ENCODE measurements at places on chromosomes 11 and 22.

- DNase-seq: no peak
Measured at GRCh38 chr11:120660024-120660565, 148.5 kb downstream of the GRIK4 start.

- DNase-seq: no peak
Measured at GRCh38 chr22:31083377-31083768, 2.3 kb downstream of the SMTN start.

DNA sequence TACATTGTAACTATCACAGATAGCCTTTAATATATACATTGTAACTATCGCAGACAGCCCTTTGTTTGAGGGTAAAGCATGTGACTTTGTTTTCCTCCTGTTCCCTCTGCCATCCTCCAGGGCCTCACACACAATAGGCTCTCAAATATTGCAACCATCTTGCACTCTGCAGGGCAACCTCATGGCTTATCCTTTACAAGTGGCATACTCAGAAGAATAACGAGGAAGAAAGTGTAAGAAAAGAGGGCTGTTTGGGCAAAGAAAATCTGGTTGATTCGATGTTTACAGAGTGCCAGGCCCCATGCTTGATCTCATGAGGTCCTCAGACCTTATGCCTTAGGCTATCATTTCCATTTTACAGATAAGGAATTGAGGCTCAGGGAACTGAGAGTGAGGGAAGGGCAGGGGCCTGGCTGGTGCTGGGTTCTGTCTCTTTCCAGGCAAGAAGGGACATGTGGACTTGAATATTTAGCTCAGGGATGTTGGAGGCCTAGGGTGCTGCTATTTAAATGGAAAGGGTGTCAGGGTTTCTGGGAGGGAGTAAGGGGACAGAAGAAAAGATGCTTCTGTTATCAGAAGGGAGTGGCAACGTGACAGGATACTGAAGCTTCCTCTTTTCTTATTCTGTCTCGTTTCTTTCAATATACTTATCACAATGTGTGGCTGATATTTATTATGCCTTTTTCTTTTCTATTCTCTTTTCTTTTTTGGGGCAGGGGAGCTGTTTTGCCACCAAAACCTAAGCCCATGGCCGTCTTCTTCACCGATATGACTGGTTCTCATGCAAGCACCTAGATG, 1.1 kb upstream of the SAMM50 start:
- DNase-seq: no peak

- no peak for DNase-seq
Measured at GRCh38 chr11:71139516-71140205, 112.7 kb downstream of the SHANK2 start.

GRCh38 chr11:91158891-91159537, 936.2 kb upstream of the CHORDC1 start:
- no peak for DNase-seq

- no peak for DNase-seq
Measured at GRCh38 chr11:25927411-25927953, 404.4 kb upstream of the ANO3 start.

- no peak for DNase-seq
Measured at GRCh38 chr11:127709960-127710359, 709.4 kb upstream of the KIRREL3 start.

DNA sequence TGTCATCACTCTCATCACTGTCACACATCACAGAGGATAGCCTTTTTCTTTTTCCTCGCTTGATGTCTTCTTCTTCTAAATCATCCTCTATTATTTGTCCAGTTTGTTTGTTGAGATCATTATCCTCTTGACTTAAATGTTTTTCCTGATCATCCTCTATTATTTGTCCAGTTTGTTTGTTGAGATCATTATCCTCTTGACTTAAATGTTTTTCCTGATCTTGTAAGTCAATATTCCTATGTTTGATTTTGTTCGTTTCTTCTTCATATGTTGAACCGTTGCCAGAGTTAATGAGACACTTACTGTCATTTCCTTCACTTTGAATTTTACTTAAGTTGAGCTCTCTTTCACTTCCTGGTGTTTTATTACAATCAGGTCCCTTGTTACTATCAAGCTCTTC, 5.6 kb downstream of the CCDC82 start:
- no peak for DNase-seq

GRCh38 chr11:11107076-11107723, 245.8 kb downstream of the CSNK2A3 start:
- DNase-seq: no peak

- no peak for DNase-seq
Measured at GRCh38 chr11:134074346-134074745, 5.5 kb downstream of the JAM3 start.
